ENCODE measurements at places on chromosomes 5 and 9.

- DNase-seq: no peak
Measured at GRCh38 chr5:173327084-173327947, 898 bp downstream of the STC2 start.

DNA sequence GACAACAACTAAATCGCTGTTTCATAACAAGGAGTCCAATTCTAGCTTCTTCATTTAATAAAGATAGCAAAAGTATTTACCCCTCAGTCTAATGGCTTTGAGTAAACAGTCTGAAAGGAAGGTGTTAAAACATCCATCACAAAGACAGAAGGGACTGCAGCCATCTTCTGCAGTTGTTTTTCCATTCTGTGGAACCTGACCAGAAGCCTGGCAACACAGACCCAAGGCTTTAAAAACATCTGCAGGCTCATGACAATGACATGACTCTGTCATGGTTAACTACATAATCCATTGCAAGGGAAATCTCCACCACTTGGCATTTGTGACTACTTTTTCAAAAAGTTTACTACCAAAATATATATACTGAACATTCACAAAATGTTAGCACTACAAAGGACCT is 51.9 kb downstream of the ELL2 start:
- no peak for DNase-seq

GRCh38 chr5:154840435-154841272 is 9.7 kb downstream of the FAXDC2 start:
- no peak for DNase-seq

- no peak for DNase-seq
Measured at GRCh38 chr9:94967482-94967881, 241.0 kb downstream of the AOPEP start.

DNA sequence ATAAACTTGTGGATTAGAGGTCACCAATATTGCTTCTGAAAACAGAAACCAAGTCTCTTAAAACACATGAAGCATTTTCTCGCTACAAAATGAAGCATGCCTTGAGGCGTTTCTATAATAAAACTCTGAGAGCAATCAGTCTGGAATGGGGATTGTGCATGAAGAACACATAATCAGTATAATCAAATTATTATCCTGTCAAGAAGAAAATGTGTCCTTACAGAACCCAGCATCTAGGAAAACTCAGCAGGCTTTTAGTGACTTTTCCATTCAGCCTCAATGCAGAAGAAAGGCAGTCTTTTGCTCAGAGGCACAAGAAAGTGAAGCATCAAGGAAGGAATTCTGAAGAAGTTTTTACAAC is 121.9 kb downstream of the CDH18 start:
- DNase-seq: no peak

- no peak for DNase-seq
Measured at GRCh38 chr5:6732634-6733410, 19.6 kb downstream of the TENT4A start.

DNA sequence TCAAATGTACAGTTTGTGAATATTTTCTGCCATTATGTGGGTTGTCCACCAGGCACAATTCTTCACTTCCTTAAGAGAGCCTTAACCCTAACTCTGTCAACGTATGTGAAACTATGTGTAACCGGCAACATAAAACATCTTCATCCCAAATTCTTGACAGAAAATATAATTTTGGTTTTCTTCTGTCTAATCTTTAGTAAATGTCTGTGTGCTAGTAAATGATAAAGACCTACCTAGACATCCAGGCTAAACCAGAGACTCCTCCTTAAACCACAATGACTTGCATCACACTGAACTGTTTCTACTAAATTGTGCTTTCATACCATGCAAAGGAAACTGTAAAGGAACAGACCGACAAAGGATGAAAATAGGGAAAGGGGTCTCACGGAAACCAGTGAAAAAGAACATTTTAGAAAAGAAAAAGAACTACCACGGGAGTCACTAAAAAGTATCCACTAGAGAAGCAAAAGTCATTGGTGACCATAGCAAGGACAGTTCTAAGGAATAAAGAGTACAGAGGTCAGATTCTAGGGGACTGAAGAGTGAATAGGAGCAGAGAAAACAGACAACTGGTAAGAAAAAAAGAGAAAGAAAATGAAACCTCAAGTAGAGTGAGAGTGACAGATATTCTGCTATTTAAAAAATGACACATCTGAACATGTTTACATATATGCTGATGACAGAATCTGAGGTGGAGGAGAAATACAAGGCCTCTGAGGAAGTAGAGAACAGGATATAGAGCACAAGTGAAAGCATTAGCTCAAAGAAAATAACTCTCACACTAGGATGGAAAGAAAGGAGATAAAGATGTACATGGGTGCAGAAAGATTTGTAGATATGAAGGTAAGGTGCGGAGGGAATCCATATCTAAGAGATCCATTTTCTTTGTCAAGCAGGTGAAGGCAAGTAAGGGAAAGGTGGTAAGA is 49.4 kb downstream of the FNIP1 start:
- DNase-seq: peak; percentile 13

DNA sequence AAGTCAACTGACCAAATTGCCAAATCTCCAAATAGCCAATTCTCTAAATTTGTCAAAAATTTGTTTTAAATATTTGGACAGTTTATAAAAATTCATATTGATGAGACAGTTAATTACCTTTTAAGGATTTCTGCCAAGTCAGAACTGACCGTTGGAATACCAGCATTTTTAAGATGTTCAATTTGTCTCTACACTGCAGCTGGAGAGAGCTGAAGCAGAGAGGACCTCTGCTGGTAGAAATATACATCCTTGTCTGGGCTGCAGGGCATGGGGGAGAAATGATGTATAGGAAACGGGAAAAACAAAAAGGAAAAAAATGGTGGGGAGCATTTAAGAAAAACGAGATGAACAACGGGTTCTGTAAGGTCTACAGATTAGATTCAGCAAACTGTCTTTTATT is 16.8 kb downstream of the NR6A1 start:
- DNase-seq: no peak

- DNase-seq: no peak
Measured at GRCh38 chr9:87499424-87500017, 1.9 kb downstream of the DAPK1 start.

- DNase-seq: no peak
Measured at GRCh38 chr5:118407958-118408357, 580.4 kb downstream of the DTWD2 start.

DNA sequence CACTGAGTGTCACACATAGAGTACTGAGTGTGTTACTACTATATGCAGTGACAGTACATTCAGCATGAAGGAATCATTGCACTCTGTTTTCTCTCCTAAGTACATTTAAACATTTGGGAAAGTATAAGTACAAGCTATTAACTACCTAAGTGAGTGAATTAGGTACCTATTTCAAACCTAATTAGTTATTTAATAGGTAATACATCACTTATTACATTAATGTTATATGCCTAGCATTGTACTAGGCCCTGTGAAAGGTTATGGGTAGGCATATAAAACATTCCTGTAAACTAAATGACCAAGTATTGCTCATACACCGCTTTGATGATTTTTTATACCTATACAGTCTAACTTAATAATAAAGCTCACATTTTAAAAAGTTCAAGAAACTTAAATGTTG is 25.7 kb upstream of the PPP3R2 start:
- no peak for DNase-seq

DNA sequence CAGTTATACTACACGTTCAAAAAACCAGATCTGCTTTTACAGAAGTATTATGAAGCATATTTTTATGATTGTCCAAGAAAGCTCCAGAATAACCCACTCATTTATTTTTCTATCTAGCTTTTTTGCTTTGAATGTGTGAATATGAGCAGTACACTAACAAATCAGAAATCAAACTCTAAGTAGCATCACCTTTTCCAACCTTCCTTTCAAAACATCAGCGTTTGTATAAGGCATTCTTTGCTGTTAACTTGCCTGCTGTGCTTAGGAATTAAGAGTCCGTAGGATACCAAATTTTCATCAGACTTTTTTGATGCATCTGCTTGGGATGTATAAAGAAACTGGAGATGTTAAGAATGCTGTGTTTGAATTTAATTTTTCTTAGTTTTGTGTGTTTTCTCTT is 3.8 kb downstream of the TLE4 start:
- DNase-seq: no peak

DNA sequence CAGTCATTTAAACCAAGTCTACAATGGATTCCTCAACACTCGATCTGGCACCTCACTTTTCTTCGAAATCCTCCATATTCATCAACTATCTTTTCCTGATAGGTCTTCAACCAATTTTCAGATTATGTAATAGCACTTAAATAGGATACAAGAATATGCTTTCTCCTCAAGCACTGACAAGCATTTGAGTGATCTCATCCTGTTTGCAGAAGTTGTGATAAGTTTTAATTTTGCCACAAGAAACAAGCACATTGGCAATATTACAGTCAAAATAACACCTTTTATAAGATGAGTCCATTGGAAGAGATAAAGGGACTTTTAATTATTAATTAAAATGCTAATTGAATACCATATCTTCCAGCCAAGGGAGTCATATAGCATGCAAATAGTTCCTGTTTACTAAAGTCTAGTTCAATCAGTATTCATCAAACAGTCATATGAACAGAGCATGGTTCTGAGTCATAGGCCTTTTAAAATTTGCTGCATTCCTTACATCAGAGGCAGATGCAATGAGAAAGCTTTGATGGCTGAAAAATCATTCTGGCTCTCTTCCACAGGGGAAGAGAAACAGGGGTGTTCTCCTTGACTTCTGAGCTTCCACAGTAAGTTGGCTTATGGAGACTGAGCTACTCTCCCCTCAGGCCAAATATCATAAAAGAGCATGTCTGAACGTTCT is 32.7 kb upstream of the ZCCHC9 start:
- no peak for DNase-seq

DNA sequence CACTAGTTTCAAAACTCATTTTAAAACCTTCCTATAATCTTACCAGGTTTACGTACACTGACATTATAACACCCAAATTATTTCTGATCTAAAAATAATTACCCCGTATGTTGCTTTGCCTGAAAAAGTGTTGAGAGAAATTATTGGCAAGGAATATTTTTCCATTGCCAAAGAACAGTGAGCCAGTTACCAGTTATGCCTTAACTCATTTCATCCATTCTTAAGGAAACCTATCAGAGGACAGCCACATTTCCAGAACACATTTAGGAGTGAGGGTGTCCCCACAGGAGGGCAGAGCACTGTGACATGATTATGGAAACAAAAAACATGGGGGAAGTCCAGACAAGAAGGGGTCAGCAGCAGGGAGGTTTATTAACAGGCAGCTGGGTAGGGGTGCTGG is 52.2 kb downstream of the GABBR2 start:
- DNase-seq: no peak

- peak; percentile 67 for DNase-seq
Measured at GRCh38 chr9:131739959-131740648, at the start of gene RAPGEF1. Gene RAPGEF1, minus strand, starts transcription at chr9:131740076. Its CDS starts 246 bp downstream, at chr9:131739830.

DNA sequence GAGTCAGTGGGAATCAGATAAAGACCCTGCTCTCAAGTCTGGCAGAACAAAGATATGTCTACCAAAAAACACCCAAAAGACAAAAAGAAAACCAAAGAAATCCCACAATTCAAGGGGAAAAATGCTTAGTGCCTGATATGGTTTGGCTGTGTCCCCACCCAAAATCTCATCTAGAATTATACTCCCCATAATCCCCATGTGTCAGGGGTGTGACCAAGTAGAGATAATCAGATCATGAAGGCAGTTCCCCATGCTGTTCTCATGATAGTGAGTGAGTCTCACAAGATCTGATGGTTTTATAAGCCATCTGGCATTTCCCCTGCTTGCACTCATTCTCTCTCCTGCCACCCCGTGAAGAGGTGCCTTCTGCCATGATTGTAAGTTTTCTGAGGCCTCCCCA is 13.4 kb downstream of the FBXO10 start:
- no peak for DNase-seq

GRCh38 chr5:99037668-99038067 is 108.9 kb upstream of the CHD1 start:
- peak; percentile 78 for DNase-seq

DNA sequence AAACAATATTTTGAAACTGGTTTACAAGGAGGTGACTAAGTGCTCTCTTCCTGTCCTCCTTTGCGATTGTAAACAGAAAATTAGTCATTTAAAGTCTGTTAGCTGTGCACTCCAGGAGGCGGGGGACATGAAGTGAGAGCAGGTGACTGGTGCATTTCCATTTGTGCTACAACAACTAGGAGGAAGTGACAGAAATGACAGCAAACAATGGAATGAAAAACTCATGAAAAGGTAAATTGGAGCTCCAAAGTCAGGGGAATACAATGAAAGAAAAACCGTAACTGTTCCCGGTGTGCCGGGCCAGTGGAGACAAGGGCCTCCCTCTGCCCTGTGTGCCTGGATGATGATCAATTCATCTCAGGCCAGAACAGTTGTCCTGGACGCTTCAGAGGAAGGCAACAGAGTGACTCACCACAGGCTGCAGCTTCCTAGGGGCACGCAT is 439.9 kb downstream of the GADD45G start:
- no peak for DNase-seq

- no peak for DNase-seq
Measured at GRCh38 chr5:10493884-10494283, 52.2 kb downstream of the ROPN1L start.

DNA sequence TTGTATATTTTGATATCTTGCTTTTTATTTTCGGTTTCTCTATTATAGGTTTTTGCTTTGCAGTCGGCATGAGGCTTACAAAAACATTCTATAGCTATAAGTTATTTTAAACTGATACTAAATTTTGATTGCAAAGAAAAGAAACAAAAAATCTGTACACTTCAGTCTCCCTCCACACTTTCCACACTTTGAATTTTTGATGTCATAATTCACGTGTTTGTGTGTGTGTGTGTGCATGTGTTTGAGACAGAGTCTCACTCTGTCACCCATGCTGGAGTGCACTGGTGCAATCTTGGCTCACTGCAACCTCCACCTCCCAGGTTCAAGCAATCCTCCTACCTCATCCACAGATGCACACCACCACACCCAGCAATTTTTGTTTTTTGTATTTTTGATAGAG is 124.9 kb downstream of the MRPS30 start:
- no peak for DNase-seq

- no peak for DNase-seq
Measured at GRCh38 chr5:42985129-42986037, 54.7 kb downstream of the ANXA2R start.

GRCh38 chr9:89619019-89619418 is 14.2 kb downstream of the GADD45G start:
- DNase-seq: no peak

GRCh38 chr5:11038772-11039171 is 277.7 kb upstream of the DAP start:
- DNase-seq: no peak

DNA sequence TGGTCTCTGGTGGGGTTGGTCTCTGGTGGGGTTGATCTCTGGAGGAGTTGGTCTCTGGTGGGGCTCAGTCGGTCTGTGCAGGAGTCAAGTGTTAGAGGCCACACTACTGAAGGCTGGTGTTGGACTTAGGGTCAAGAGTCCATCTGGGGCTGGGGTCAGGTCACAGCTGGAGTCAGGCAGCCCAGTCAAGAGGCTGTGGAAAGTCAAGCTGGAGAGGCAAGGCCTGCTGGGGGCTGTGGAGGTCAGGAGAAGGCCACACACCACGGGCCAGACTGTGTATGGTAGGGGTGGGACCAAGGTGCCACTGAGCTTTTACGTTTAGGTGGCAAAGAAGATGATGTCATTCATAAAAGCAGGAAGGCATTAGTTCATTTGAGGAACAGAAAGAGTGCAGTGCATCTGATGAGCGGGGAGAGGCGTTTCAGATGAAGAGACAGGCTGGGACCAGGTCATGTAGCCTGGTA is 16.7 kb upstream of the CD74 start:
- DNase-seq: no peak

- DNase-seq: no peak
Measured at GRCh38 chr5:60458666-60459065, 241.3 kb downstream of the DEPDC1B start.

Measured in CD4-positive, alpha-beta T cell treated with Interleukin-6 at 100 ng/mL for 8 hours (primary cell).